ENCODE measurements at places on chromosomes 7 and 10.

- no peak for DNase-seq
Measured at GRCh38 chr10:13789448-13789829, 202.7 kb downstream of the PRPF18 start.

GRCh38 chr10:16732376-16732775 is 84.8 kb downstream of the RSU1 start:
- no peak for DNase-seq

DNA sequence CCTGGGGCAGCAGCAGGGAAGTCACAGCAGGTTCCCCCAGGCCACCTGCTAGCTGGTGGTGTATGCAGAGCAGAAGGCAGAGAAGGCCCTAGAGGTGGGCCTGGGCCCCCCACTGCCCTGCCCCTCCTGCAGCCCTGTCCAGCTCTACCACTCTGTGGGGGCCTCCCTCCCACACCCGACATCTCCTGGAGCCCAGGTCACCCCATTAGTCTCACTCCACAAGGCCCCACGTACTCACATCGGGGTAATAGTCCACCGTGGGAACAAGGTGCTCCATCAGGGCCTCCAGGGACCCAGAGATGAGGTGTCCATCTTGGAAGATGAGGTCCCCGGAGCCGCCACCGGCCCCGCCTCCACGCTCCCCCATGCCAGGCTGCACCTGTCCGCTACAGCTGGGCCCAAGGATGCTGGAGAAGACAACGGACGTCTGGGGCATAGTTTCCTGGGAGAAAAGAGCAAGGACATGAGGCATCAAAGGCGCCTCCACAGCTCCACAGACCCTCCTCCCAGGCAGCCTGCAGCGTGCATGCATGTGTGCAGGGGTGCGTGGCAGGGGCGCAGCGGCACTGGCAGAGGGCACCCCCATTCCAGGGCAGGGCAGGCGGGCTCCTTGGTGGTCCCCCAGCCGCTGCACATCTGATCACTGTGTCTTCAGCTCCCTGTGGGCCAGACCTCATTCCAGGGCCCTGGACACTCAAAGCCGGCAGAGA is 61.0 kb downstream of the RASGEF1A start:
- DNase-seq: no peak

GRCh38 chr10:130434446-130435385 is 298.5 kb downstream of the GLRX3 start:
- no peak for DNase-seq

GRCh38 chr7:116167177-116167576 is 43.2 kb upstream of the TES start:
- no peak for DNase-seq

DNA sequence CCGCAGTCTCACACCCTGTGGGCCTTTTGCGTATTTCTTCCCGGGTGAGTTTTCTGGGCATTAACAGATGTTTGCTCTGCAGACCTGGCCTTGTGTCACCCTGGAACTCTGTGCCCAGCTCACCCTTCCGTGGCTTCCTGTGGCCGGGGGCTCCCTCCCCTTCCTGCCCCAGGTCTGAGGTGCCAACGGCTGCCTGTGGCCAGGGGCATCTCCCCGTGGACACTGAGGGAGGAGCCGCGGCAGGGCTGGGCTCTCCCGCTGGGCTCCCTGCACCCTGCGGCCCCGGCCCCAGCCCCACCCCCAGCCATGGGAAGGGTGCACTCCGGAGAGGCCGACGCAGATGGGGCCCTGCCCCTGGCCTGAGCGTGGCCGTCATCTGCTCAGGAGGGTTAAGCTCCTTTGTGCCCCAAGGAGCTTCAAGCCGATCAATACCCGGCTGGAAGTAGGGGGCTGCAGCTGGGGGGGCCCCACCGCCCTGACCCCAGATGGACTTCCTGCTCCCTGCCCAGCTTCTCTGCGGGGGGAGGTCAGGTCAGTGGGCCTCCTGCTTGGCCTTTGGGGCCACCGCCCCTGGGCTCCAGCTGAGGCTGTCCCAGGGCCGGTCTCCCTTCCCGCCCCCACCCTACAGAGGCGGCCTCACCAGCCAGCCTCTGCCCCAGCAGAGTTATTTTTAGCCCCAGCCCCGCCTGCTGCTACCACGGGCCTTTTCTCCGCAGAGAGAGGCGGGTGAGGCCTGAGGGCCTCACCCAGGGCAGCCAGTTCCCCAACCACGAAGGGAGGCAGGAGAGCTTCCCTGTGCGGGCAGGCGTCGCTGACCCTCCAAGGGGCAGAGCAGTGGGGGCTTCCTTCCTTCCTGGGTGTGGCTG is 24.2 kb downstream of the PWWP2B start:
- DNase-seq: no peak

- no peak for DNase-seq
Measured at GRCh38 chr10:60645980-60646379, 132.3 kb upstream of the CDK1 start.

GRCh38 chr10:12471135-12471534 is 121.8 kb downstream of the CAMK1D start:
- DNase-seq: no peak

- DNase-seq: no peak
Measured at GRCh38 chr7:76997381-76998284, 34.5 kb downstream of the SPDYE17 start.

DNA sequence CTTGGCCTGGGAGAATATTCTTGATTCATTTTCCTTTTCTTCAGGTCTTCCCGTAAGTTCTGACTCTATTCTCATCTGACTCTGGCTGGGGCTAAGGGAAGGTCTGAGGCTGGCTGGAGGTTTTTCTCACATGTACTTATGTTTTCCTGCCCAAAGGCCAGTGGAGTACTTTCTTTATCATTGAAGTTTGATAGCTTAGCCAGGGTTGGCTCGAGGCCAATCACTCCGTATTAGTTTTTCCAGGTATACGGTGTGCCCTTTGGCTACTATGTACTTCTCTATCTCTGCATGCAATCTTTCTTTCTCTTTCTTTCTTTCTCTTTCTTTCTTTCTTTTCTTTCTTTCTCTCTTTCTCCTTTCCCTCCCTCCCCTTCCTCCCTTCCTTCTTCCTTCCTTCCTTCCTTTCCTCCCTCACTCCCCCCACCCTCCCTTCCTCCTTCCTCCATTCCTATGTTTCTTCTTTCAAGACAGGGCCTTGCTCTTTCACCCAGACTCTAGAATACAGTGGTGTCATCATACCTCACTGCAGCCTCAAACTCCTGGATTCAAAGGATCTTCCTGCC is 26.8 kb upstream of the VKORC1L1 start:
- DNase-seq: no peak

DNA sequence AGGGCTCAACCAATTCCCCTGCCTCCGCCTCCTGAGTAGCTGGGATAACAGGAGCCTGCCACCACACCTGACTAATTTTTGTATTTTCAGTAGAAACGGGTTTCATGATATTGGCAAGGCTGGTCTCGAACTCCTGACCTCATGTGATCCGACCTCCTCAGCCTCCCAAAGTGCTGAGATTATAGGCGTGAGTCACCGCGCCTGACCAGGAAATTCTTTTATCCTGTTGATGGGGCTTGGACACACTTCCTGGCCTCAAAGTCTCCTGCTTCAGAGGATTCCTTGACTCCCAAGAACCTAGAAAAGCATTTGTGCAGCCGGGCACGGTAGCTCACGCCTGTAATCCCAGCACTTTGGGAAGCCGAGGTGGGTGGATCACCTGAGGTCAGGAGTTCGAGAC is 16.2 kb downstream of the ZNF425 start:
- no peak for DNase-seq

DNA sequence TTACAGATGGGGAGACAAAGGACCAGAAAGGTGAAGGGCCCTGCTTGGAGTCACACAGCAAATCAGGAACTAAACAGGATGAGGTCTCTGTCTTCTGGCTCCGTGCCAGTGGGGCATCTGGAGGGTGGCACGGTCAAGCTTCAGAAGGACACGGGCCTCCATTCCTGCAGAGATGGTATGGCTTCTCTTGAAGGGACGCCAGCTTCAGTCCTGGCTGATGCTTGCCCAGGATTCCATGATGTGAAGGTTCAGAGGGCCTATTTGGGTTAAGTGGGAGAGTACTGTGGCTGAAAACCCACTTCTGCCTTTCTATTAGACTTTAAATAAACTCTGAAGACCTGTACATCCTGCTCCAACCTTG is 6.1 kb downstream of the RAMP3 start:
- DNase-seq: no peak

GRCh38 chr10:4902571-4903011 is 60.6 kb upstream of the AKR1C1 start:
- no peak for DNase-seq

DNA sequence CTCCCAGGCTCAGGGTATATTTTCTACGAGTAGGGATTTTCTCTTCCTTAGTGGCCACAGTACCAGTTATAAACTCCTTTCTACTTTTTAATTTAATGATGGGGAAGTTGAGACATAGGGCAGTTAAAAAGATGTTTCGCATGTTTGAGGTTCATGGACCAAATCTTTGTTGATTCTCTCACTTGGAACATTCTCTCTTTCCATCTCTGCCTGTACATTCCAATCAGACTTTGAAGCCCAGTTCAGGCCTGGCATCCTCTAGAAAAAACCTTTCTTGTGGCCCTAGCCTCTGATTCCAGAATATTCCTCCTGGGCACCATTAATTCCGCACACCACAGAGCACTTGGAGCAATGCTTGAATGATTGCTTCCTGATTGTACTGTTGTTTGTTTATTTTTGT is 18.5 kb downstream of the SLC13A4 start:
- no peak for DNase-seq

GRCh38 chr7:82388138-82388537 is 55.4 kb downstream of the CACNA2D1 start:
- no peak for DNase-seq

DNA sequence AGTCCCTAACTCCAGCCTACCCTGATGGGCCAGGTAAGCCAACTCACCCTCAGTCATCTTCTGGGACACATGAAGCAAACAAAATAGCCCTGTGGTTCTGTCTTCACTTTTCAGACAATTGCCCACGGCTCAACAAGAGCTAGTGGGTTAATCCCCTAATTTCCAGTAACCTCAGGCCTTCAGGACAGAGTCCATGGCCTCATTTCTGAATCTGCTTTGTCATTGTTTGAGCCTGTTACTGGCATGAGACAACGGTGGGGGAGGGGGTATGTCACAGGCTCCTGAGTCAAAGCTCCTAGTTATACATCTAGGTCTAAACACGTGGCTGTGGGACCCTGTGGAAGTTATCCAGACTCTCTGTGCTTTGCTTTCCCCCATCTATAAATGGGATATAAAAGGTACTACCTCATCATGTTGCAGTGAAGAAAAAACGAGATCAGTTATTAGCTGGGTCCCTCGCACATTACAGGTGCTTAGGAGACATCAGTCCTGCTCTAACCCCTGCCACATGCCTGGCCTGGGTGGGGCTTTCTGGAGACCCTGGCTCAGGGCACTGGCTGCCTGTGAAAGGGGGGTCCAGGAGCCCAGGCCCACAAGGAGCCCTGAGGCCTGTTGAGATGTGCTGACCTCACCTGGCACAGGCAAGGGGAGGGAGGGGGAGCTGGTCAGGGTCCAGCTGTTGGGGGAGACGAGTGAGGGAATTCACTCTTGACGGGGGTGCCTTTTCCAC is 16.5 kb downstream of the MAT1A start:
- DNase-seq: no peak

DNA sequence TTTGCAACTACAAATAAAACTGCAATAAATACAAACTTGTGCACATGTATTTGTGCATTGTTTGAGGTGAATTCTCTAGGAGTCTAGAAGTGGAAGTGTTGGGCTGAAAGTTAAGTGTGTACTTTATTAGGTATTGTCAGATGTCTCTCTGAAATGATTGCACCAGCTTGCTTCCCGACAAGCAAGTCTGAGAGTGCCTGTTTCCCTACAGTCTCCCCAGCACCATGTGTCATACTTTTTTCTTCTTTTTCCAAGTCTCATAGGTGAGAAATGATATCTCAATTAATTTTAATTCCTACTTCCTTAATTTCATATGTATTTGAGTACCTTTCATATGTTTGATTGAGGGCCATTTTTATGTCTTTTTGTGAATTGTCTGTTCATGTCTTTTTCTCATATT is 336.2 kb downstream of the PAXIP1 start:
- DNase-seq: no peak

DNA sequence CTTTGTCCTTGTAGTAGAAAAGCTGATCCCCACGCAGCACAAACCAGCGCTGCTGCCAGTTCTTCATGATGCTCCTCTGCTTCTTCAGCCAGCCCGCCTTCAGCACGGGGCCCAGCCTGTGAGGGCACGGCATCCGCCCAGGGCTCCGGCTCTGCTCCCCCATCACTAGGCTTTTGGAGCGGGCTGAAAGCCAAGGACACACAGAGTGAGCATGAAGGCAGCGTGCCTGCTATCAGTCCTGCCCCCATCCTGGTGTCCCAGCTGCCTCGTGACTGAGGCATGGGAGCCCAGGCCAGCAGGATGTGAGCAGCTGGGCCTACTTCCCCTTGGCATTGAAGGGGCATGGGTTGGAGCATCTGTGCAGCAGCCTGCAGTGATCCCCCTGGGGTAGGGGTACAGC is 21.9 kb downstream of the ARHGAP22 start:
- no peak for DNase-seq

GRCh38 chr10:100554902-100555301 is 19.2 kb downstream of the HIF1AN start:
- DNase-seq: no peak

- DNase-seq: no peak
Measured at GRCh38 chr10:73910764-73911552, at the start of gene PLAU. Gene PLAU (plus strand): TSS chr10:73911132. CDS start chr10:73911556, 424 bp downstream.

DNA sequence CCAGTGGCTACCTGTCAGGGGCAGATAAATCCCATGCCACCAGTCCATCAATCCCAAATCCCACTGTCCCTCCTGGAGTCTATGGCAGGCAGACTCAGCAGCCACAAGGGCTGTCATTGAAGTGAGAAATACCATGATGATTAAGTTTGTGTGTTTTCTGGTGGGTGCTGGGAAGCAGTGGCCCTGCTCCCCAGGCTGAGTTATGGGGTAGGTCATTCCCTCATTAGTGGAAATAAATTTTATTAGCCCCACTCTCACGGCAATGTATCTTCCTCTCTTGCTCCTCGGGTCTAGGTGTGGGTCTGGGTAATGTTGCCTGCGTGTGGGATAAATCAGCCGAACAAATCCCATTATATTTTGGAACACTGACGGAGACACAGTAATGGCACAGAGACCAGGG is 76.8 kb downstream of the PLXNA4 start:
- no peak for DNase-seq

- DNase-seq: no peak
Measured at GRCh38 chr10:133116455-133116854, 28.7 kb downstream of the ADGRA1 start.

DNA sequence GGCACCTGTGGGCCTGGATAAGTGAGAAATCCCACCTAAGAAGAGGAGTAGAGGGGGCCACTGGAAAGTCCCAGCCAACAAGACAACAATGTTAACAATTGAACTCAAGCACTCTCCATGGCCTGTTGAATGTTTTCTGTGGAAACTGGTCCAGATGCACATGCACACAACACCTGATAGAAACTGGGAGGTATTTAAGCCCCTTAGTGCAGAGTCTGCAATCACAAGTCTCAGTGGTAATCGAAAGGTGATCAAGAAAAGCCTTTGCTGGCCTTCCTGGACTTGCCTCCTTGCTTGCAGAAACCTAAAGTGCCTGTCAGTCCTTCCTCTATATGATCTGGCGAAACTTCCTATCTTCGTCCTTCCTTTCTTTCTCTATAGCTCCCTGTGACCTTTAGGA is 30.6 kb upstream of the HNRNPH3 start:
- DNase-seq: no peak
